ENCODE measurements at places on chromosomes 13 and 19. TPM values are rescaled to one million over a fixed set of nuclear protein-coding genes. Genes with fewer than 3 reads are reported as not detected.

CLC gene
- total RNA-seq, result not detected

TIMM13 gene
- total RNA-seq, result 63.9 TPM

ZNF709 gene
- 4.8 TPM for total RNA-seq

LAIR2 gene
- not detected for total RNA-seq

GRCh38 chr19:7063764-7064418 lies 5.4 kb upstream of the MBD3L3 start:
- no peak overlapping the region for H3K4me3 ChIP-seq
- peaks cover 1% of the 10 kb centered on the region for H3K4me1 ChIP-seq
- DNase-seq, result no peak
- H3K36me3 ChIP-seq, result no peaks in the 10 kb centered on the region
- H3K27ac ChIP-seq, result no peak overlapping the region
- H3K27me3 ChIP-seq, result no peaks in the 10 kb centered on the region

DNA sequence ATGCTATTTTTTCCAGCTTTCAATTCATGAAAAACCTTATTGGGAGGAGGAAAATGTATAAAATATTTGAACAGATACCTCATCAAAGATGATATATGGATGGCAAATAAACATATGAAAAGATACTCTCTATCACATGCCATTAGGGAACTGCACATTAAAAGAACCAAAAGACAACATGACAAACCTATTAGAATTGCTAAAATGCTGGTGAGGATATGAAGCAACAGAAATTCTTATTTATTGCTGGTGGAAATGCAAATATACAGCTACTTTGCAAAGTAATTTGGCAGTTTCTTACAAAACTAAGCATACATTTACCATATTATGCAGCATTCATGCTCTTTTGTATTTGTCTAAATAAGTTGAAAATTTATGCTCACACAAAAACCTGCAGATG lies 1783.9 kb upstream of the PCDH20 start:
- H3K4me1 ChIP-seq, result no peaks in the 10 kb centered on the region
- H3K36me3 ChIP-seq, result no peaks in the 10 kb centered on the region
- no peaks in the 10 kb centered on the region for H3K27me3 ChIP-seq
- no peak for DNase-seq
- no peak overlapping the region for H3K27ac ChIP-seq

- no peaks in the 10 kb centered on the region for H3K36me3 ChIP-seq
- DNase-seq, result no peak
- no peak overlapping the region for H3K4me3 ChIP-seq
- H3K4me1 ChIP-seq, result no peaks in the 10 kb centered on the region
These were observed 713.4 kb upstream of the PCDH20 start for GRCh38 chr13:62129000-62129551.

DNA sequence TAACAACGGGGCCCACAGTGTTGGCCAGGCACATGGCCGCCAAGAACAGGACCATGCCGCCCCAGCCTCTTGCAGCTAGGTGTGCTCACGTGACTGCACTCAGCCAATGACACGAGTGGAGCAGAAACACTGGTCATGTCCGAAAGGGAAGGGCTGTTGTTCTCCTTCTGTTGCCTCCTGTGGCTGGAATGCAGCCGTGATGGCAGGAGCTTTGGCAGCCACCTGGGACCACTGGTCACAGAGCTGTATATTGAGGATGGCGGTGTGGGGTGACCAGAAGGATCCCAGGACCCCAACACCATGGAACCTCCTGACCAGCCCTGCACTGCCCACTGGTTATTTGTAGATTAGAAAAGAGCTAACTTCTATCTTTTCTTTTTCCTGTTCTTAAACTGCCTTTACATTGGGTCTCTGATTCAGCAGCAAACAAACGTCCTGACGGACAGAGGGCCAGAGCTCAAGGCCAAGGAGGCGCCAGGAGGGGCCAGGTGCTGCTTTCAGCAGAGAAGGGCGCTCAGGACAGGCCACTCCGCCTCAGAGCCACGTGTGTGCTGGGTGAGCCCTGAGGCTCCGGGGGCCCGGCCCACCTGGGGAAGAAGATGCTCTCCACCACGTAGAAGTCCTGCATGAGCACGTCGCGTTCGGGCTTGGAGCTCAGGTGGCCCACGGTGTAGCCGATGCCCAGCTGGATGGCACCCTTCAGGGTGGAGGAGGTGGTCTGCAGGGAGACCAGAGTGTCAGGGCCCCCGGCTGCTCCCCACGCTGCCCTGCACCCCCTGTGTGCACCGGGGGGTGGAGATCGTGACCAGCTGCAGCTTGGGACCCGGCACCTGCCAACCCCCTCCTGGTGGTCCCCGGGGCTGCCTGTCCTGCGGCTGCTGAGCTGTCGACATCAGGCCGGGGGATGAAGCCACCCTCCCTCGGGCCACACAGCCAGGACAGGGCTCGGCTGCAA lies 35.0 kb upstream of the CACTIN start:
- no peak overlapping the region for H3K4me3 ChIP-seq
- peaks cover 50% of the 10 kb centered on the region for H3K36me3 ChIP-seq
- H3K4me1 ChIP-seq, result peaks cover 26% of the 10 kb centered on the region
- no peak for DNase-seq
- H3K27ac ChIP-seq, result no peak overlapping the region
- H3K27me3 ChIP-seq, result no peaks in the 10 kb centered on the region

- no peaks in the 10 kb centered on the region for H3K4me1 ChIP-seq
- no peak overlapping the region for H3K27ac ChIP-seq
- no peaks in the 10 kb centered on the region for H3K36me3 ChIP-seq
These were observed 242.7 kb downstream of the DCLK1 start for GRCh38 chr13:35888457-35888883.

GRCh38 chr13:90800082-90800746 lies 547.3 kb upstream of the MIR17HG start:
- no peaks in the 10 kb centered on the region for H3K36me3 ChIP-seq
- no peaks in the 10 kb centered on the region for H3K4me1 ChIP-seq
- no peaks in the 10 kb centered on the region for H3K27me3 ChIP-seq
- DNase-seq, result no peak

DNA sequence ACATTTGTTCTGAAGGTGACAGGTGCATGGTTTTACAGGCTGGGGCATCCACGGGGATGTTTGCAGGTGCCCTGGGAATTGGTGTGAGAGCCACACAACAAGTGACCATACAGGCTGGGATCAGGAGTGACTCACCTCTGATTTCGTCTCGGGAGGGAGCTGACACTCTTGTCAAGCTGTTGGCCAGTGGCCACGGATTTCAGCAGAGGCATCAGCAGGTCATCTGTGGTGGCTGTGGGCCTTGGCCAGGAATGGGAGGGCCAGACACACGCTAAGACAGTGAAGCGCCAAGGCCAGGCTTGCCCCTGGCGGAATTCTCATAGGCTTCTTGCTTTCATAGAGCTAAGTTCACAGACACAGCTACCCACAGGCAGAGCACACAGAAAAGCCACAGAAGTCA lies 108.6 kb downstream of the HSPH1 start:
- no peak overlapping the region for H3K4me3 ChIP-seq
- no peaks in the 10 kb centered on the region for H3K4me1 ChIP-seq
- DNase-seq, result no peak
- H3K36me3 ChIP-seq, result no peaks in the 10 kb centered on the region
- no peak overlapping the region for H3K27ac ChIP-seq
- peaks cover 10% of the 10 kb centered on the region for H3K27me3 ChIP-seq

DNA sequence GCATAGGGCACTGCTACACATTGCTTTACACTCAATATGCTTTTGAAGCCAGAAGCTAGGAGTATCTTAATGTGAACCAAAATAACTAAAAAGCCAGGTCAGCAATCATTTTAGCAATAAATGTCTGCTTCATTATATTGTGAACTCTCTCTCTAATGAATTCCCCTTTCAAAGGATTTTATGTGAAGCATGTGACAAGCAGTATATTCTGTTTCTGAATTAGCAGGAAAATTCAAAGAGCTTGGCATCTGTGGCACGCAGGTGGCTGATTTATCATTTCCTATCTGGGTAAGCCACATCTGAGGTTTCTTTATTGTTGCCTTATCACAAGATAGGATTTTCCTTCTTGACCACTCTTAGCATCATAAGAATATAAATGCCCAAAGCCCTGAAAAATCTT lies 56.8 kb upstream of the KLF12 start:
- no peak overlapping the region for H3K4me3 ChIP-seq
- no peak for DNase-seq
- no peaks in the 10 kb centered on the region for H3K36me3 ChIP-seq
- peaks cover 3% of the 10 kb centered on the region for H3K27me3 ChIP-seq
- H3K4me1 ChIP-seq, result no peaks in the 10 kb centered on the region
- no peak overlapping the region for H3K27ac ChIP-seq

DNA sequence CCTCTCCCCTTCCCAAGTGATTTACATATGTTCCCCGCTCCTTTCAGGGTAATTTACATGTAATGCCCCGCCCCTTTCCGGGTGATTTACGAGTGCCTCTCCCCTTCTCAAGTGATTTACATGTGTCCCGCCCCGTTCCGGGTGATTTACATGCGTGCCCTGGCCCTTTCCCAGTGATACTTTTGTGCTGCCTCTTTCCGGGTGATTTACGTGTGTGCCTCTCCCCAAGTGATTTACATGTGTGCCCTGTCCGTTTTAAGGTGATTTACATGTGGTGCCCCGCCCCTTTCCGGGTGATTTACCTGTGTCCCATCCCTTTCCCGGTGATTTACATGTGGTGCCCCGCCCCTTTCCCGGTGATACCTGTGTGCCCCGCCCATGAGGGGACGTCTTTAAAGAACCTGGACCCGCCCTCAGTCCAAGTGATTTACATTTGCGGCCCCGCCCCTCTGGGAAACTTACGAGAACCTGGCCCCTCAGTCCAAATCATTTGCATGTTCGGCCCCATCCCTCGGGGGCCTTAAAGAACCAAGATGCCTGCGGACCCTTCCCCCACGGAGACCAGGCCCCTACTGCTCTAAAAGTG lies 559 bp upstream of the LENG9 start:
- DNase-seq, result peak; percentile 79
- no peaks in the 10 kb centered on the region for H3K27me3 ChIP-seq
- peaks cover 23% of the 10 kb centered on the region for H3K4me1 ChIP-seq
- H3K27ac ChIP-seq, result peak overlapping the region; percentile 90
- H3K36me3 ChIP-seq, result peaks cover 34% of the 10 kb centered on the region

DNA sequence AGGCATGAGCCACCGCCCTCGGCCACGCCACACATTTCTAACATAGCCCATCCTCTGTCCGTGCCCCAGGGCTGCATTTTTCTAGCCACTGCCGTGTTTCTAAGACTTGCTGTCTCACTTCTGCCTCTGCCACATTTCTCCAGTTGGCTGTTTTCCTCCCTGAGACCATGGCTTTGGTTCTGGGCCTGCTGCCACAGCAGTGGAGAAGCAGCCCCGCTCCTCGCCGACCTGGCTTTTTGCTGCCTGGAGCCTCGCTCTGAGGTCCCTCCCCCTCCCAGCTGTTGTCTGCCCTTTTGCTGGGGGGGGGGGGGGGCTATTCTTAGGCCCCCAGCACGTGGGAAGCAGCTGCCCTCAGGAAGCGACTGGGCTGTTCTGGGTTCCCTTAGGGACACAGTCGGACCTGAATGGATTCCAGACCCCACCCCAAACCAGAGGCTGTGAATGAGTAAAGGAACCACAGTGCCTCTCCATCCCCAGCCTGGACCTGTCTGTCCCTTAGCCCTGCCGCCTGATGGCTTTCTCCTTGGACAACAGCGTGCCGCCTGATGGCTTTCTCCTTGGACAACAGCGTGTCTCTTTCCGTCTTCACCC lies 3.3 kb downstream of the GYS1 start:
- no peak overlapping the region for H3K27ac ChIP-seq
- peaks cover 34% of the 10 kb centered on the region for H3K36me3 ChIP-seq
- DNase-seq, result no peak
- peaks cover 31% of the 10 kb centered on the region for H3K4me1 ChIP-seq
- H3K27me3 ChIP-seq, result no peaks in the 10 kb centered on the region

GRCh38 chr19:15265850-15266248 lies 33.6 kb upstream of the EPHX3 start:
- no peak overlapping the region for H3K27ac ChIP-seq
- H3K4me3 ChIP-seq, result no peak overlapping the region
- H3K36me3 ChIP-seq, result peaks cover 92% of the 10 kb centered on the region

GRCh38 chr19:567296-567900 lies 5.0 kb upstream of the BSG start:
- no peak for DNase-seq
- peaks cover 8% of the 10 kb centered on the region for H3K4me1 ChIP-seq
- no peak overlapping the region for H3K4me3 ChIP-seq
- no peaks in the 10 kb centered on the region for H3K27me3 ChIP-seq

DNA sequence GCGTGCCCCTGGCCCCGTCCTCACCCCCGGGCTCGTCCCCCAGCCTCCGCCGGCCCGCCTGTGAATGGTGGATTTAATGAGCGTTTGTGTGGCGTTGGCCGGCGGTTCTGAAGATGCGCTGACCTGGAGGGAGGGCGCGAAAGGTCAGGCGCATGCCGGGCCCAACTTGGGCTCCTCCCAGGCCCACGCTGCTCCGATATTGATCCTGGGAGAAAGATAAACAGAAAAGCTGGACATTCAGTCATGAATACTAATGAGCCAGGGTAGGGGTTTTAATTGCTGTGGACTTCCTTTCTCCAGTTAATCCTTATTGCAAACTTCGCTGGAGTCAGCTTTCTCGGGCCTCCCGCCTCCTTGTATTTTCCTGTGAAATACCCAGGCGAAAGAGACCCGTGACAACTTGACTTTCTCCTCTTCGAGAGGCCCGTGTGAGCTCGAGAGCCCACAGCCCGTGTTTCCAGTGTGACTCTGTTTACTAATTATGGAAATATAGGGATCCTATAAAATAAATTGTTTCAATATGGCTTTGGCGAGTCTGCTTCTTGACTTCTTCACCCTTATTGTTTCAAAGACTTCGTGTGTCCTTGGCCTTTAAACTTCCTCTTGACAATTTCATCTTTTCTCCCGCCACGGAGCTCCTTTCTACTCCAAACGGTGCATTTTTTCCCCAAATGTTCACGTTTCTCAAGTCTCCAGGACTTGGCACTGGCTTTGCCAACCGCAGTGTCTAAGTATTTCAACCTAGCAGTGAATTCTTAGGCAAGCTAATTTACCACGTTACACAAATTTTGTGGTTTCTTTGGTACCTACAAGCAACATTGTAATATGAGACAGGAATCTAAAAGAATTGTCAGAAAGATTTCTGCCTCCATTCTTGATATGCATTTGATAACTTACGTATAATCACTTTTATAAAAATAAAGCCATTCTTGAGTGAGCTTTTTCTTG lies 10.5 kb downstream of the ZIC2 start:
- peaks cover 10% of the 10 kb centered on the region for H3K4me1 ChIP-seq
- no peak for DNase-seq
- H3K27me3 ChIP-seq, result peaks cover 82% of the 10 kb centered on the region

- no peak overlapping the region for H3K27ac ChIP-seq
- no peak overlapping the region for H3K4me3 ChIP-seq
- H3K27me3 ChIP-seq, result peaks cover 3% of the 10 kb centered on the region
- no peaks in the 10 kb centered on the region for H3K36me3 ChIP-seq
- no peak for DNase-seq
- no peaks in the 10 kb centered on the region for H3K4me1 ChIP-seq
These were observed 459.8 kb downstream of the FGF14 start for GRCh38 chr13:101942038-101942437.

Measured in activated B cell treated with CpG ODN at 0.5 μM for 24 hours (primary cell).